ENCODE measurements at places on chromosomes 16 and 17. TPM values are rescaled to one million over a fixed set of nuclear protein-coding genes. Genes with fewer than 3 reads are reported as not detected.

DNA sequence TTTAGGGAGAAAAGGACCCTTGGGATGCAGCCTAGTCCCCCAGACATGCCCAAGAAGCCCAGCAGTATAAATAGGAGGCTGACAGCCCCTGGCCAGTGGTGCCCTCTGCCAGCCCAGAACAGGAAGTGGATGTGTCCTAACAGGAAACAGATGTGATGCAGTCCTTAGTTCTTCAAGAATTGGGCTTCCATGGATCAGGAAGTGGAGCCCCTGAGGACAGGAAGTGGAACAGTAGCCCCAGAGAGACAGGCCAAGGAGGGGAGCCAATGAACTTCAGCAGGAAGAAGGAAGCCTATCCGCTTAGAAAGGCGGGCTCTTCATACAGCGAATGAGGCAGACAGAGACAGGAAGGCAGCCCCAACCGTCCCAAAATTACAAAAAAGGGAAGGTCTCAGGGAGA lies 7.2 kb downstream of the CTF1 start:
- DNase-seq: no peak

GRCh38 chr17:65572581-65573281 lies 11.3 kb upstream of the AXIN2 start:
- no peak for DNase-seq

DNA sequence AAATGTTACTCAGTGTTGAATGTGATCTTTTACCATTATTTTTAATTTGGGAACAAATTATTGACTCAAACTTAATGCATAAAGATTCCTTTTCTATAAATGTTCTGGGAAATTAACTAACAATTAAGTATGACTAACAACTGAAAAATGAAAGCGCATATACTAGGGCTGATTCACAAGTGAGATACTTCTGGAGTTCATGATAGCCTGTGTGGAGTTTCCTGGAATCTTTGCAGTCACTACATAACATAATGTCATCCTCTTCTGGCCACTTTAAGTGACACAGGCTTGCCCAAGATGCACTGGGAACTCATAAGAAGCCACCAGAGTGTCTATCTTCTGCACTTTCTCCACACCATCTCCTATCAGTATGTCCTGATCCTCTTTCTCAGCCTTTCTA lies 450.3 kb upstream of the CDH11 start:
- no peak for DNase-seq

Gene ZG16B
- not detected for total RNA-seq

GRCh38 chr16:83967838-83968305 lies at the start of gene NECAB2:
NECAB2 (plus strand) TSS chr16:83968244; CDS start chr16:83968649, 405 bp downstream.
- DNase-seq: peak; percentile 70

Gene ABCA8
- 72.2 TPM for total RNA-seq

GRCh38 chr16:22071331-22071910 lies 20.9 kb upstream of the VWA3A start:
- DNase-seq: no peak

Gene KDM6B
- total RNA-seq: 31.7 TPM

DNA sequence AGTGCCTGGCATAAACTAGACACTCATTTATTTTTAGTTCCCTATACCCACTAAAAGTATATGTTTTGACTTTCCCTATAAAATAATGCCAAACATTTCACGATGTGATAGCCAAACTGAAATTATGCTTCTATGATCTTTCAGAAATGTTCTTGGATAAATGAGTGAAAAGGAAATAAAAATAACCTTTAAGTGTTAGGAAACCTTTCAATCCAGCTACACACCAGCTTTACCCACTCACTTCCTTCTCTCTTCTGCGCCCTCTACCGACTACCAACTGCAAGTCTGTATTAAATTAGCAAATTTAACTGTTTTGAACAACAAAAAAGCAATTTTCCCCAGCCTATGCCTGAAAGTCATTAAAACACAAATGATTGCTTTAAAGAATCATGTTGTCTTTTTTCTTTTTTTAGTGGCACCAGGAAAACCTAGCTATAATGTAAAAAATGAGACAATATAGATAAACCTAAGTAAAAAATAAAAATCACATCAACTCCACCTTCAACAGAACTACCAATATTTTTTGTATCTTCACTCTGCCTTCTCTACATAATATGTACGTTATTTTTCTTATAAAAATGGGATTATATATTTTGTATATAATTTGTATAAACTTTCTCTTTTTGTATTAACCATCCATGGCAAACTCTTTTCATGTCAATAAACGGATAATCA lies 13.2 kb upstream of the TMEM100 start:
- peak; percentile 37 for DNase-seq

DNA sequence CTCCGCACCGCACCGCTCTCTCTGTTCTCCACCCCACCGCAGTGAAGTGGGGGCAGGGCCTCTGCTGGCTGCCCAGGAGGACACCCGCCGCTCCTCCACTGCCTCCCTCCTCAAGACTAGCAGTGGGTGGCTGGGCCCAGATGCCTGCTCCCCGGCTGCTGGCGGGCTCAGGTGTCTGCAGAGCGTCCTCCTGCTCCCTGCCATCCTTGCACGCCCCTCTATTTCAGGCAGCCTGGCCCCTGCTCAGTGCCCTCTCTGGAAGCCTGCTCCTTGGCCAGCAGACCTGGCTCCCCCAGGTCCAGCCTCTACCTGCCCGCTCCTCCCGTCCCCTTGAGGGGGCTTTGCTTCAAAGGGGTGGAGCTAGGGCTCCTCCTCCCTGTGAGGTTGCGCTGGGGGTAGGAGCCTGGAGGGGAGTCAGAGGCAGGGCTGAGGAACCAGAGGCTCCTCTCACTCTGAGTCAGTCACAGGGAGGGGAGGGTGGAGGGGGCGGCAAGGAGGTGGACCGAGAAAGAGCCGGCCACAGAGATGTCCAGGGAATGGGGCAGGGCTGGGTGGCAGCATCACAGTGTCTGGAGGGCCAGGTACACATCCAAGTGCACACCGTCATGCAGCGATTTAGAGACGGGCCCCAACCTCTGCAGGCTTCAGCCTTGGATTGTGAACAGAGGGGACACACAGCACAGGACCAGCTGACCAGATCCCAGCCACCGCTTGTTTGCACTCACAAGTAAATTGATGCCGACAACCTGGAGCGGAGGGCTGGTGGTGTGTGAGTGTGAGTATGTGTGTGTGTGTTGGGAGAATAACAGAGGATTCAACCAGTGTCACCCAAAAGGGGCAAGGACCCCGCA lies 9.8 kb upstream of the TMEM92 start:
- no peak for DNase-seq

DNA sequence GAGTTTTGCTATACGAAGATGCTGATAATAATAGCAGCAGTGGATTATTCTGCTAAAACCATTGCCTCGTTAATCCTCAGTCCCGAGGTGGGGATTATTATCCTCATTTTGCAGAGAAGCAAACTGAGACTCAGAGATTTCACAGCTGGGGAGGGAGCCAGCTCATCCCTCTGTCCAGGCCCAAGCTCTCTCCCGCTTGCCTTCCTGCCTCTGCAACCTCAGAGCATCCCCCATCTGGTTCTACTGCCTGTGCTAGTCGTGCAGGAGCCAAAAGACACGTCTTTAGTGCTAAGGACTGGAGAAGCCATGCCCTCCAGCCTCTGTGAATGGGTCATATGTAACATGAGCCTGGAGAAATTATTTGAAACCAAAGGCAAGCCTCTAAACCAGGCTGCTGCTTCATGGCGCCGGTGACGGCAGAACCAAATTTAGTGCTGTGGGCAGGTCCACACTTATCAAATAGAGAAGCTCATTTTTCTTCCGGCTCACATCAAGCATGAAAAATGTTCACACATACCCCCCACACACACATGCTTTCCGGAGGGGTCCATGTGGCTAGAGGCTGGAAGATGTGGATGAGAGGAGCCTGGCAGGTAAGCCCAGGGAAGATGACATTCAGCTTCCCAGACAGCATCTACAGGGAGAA lies 13.5 kb downstream of the MAPT start:
- DNase-seq: no peak

DNA sequence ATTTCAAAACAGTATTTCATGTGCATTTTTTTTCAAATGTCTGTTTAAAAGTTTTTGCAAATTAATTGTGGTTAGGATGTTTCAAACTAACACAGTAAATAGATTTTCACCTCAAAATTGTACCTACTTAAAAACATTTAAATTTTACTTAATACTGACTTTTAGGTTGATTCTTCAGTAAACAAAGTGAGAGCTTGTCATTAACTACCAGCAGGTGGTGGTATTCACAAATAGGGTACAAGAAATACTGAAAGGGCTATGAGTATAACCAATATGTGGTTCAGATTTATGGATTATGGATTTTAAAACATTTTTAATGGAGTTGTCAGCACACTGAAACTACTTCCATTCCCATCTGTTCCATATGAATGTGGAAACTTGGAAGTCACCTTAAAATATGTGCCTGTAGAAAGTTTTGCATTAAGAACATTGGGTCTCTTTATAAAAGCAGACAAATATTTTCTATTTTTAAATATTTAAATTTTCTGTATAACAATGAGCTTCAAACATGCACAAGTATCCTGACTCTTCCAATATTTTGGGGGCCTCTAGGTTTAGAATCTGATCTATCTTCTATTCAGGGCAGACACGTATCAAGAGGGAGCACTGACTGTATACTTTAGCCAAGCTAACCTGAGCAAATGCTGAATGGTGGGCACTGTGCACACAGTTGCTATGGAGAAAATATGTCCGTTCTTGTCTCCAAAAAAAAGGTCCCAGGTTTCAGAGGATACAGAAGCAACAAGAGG lies 155.6 kb downstream of the SNX11 start:
- no peak for DNase-seq

GRCh38 chr16:56989988-56990387 lies 631 bp downstream of the NLRC5 start:
- no peak for DNase-seq

Measured in left cardiac atrium (tissue), 4 donors.